ENCODE measurements at places on chromosomes 7 and 10.

DNA sequence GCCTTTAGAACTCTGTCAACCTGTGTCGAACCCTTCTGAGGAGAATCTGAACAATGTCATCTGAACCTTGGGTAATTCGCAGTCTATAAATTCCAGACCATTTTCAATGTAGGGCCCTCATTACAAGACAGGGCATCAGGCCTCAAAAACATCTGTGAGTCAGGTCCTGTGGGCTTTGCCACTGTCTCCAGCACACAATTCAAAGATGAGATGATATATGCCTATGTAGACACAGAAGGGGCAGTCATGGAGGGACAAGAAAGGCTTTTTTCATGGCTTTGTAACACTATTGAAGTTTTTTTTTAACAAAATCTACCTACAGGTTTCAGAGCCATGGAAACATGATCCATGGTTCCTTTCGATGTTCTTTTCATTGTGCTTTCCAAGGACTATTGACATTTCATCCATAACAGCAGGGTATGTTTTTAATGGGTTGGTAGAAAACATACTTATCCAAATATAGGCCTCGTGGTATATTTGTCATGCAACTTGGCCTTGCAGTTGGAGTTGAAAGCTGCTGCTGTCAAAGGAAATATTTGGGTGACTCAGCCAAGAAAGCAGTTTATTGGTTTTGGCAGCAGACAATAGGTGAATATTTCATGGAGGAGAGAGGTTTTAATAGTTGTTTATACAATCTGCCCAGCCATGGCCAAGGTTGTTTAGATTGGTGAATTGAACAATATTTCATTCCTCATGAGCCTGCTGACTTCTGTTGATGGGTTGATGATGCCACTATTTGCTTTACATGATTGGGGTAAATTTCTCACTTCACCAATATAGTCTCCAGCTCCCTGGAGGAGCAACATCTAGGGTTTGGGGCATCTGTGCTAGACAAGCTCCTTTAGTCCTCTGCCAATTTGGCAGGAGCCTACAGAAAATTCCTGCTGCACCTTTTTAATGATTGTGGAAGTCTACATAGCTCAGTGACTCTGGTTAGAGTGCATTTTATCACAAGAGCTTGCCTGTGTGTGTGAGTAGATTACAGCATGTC lies 158.4 kb upstream of the TMEM72 start:
- DNase-seq, result peak; percentile 93

DNA sequence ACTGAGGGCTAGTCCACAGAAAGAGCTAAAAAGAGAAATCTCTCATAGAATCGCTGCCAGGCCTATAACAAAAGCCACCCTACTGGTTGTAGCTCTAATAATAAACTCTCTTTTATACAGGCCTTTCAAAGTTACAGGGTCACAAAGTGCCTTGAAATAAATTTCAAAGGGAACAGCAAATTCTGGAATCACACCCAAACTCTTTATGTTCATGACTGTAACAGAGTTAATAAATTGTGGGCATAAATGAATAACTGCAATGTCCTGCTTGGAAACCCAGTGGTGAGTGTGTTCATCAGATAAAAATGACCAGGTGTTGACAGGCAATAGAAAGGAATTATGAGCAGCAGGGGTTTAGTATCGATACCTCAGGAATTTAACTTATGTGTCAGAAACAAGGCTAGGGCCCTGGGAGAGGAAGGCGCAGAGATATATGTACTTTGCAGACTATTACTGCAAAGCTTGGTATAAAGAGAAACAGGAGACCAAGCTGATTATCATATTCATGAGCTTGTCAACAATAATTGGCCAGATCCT lies 9.3 kb downstream of the CDC14C start:
- peak; percentile 16 for DNase-seq

- no peak for DNase-seq
These were observed 46.0 kb downstream of the VOPP1 start for GRCh38 chr7:55526329-55526728.

DNA sequence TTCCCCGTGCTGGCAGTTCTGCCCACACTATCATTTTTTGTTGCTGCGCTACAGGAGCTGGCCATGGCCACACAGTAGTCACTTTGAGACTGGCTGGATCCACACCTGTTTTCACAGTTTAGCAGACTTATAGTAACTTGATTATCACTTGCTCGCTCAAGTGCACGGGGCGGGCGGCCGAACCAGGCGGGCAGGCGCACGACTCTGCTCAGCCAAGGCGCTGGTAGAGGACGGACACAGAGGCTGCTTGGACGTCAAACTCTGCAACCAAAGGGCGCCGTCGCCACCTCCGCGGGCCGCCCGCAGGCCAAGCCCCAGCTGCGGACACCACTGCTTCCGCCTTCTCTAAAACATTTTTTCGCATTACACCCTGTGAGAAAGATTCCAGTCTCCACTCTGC lies 38.4 kb upstream of the PHYHIPL start:
- no peak for DNase-seq

- no peak for DNase-seq
These were observed 9.2 kb downstream of the GLCCI1 start for GRCh38 chr7:7977774-7978173.

DNA sequence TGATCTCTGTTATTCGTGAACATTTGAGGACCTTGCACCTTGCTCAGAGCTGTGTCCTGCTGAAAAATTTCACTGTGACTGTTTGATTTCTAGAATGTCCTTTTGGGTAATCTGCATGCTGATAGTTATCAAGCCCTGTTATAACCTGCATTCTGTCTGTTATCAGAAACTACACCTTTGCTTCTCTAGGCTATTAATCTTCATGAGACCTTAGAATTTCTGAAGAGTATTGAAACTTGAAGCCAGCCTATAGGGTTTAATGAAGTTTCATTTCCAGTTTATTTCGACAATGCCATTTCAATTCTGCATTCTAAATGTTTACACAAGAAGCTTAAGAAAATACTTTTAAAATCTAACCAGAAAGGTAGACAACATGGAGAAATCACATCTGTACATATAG lies 856.2 kb downstream of the SORCS1 start:
- no peak for DNase-seq

DNA sequence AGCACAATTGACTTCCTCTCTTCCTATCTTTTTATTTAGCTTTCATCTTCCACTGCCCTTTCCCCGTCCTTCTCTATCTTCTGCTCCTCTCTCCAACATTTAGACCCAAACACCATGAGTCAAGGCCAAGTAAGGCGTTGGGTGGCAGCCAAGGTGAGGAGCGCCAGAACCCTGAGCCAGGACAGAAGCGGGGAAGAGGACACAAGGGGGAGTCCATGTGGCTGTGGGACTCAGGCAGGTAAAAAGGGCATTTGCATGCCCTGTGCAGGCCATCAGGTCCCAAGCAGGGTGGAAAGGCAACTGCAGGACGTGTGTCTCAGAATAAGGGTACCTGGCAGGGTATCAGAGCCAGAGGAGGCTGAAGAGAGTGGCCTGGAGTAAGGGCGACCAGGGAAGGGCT lies 192.4 kb upstream of the PFKP start:
- DNase-seq, result no peak

- DNase-seq, result no peak
These were observed 49.5 kb downstream of the GNAI1 start for GRCh38 chr7:80183900-80184685.

Data from AG10803 (cell line).